D341Med (cell line): ENCODE measurements at places on chromosomes 13 and 19.
A peak's percentile ranks its signal among the peaks of the same experiment; 100 is the strongest.

DNA sequence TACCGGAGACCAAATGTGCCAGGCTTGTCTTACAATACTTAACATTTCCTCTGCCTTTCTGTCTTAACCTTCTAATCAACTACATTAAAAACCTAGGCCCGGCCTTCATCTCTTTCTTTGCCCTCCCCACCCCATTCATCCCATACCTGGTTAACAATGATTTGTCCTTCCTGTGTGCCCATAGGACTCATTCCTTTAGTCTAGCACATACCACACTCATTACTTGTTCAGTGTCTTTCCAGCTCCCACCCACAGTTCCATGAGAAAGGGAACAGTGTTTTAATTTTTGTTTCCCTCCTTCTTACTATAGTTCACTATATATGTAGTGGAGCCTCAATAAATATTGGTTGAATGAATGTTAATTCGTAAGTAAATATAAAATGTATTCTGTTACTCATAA is 2.4 kb downstream of the CLN5 start:
- DNase-seq: no peak

GRCh38 chr19:45581576-45581975 is 3.0 kb downstream of the OPA3 start:
- DNase-seq: no peak

GRCh38 chr19:6887316-6887715 is at the start of gene ADGRE1:
ADGRE1 (plus strand) TSS chr19:6887579; CDS start chr19:6887609, 30 bp downstream.
- no peak for DNase-seq

DNA sequence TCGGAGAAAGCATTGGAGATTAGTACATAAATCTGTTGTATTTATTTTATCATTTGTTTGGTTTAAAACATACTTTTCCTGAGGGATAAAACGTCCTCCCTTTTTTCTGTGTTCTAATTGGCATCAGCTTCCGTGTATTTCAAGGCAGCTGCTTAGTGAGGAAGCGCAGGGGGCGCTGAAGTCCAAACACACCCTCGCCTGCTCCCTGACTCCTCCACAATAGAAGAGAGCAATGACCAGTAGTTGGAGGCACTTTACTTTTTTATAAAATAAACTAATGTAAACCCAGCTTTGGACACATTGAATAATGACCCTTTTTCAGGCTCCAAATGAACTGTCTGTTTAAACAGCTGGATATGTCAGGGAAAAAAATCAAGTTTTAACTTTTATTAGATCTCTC is 79.9 kb downstream of the RNASEH2B start:
- DNase-seq: no peak

GRCh38 chr13:27273658-27274425 is 3.2 kb downstream of the RASL11A start:
- DNase-seq: no peak

DNA sequence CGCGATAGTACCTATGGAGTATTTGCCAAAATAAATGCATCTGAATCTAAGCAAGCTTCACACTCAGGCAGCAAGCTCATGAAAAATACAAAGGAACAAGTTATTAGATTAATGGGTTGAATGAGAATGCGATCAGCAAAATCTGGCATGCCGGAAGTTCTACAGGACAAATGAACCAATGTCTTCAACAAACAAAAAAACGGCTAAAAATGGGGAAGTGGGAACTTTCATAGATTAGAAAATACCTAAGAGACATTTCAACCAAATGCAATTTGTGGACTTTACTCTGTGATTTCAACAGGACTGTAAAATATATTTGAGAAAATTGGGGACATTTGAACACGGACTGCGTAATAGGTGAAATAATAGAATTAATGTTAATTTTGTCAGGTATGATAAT is 22.4 kb upstream of the RNASEH2B start:
- DNase-seq: no peak

GRCh38 chr19:1860821-1861598 is 2.4 kb downstream of the KLF16 start:
- no peak for DNase-seq

- DNase-seq: no peak
Observed at GRCh38 chr19:44908836-44909261, 3.3 kb downstream of the APOE start.

- DNase-seq: no peak
Observed at GRCh38 chr13:94548382-94548781, 47.6 kb downstream of the TGDS start.

GRCh38 chr13:98370806-98371515 is 193.9 kb upstream of the RNF113B start:
- DNase-seq: no peak

- no peak for DNase-seq
Observed at GRCh38 chr19:6599866-6600454, 9.0 kb upstream of the CD70 start.

DNA sequence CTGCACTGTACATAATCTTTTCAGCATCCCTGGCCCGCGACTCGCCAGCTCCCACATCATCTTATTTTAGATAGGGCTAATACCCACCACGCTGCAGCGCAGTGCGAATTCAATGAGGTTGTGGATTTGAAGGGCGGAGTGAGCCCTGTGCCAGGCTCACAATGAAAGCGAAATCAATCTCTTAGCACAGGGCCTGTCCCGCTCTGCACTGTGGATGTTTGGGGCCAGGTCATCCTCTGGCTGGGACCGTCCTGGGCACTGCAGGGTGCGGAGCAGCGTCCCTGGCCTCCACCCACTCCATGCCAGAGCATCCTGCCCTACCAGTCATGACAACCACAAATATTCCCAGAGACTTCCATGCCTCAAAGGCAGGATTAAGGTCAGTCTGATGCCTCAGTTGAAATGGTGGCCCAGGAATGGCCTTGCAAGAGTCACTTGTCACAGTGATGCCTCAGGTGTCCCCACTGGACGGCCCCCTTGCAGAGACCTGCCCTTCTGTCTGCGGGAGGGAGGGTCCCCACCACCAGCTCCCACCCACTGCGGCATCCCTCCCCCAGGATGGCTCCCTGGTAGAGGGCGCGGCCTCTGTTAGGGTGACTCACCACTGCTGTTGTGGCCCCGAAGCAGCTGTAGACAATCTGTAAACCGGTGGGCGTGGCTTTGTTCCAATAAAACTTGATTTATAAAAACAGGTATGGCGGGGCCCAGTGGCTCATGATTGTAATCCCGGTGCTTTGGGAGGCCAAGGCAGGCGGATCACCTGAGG is 5.6 kb downstream of the UHRF1 start:
- DNase-seq: no peak

DNA sequence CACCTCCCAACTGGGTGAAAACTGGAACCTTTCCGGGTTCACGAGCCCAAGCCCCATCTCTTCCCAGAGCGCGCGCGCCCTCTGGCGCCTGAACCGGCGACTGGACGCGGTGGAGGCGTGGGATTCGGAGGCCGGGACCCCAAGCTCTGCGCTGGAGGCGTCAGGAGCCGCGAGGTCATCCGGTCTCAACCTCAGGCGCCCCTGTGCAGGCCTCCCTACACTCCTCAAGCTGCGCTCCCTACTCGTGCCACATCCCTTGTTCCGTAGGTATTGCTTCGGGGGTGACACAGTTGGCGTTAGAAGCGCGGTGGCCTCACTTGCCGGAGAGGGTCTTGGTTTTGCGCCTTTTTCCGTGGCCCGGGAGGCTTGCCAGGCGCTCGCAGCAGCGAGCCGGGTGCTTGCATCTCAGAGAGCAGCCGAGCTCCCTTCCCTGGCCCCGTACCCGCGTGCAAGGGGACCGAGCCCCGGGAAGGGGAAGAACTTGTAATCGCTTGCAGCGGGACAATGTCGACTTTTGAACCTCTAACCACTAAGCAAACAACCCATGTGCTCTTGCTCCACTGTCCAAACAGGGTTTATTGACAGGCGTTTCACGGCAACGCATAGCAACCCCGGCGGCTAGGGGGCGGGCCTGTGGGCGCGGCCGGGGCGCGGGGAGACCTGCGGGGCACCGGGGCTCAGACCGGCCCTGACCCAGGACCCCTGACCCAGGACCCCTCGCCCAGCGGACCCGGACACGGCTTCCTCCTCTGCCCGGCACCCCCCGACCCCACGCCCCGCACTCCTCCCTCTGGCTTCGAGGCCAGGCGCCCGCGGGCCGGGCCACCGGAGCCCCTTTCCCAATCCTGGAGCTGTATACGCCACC is 8.5 kb downstream of the CDX2 start:
- DNase-seq: no peak

DNA sequence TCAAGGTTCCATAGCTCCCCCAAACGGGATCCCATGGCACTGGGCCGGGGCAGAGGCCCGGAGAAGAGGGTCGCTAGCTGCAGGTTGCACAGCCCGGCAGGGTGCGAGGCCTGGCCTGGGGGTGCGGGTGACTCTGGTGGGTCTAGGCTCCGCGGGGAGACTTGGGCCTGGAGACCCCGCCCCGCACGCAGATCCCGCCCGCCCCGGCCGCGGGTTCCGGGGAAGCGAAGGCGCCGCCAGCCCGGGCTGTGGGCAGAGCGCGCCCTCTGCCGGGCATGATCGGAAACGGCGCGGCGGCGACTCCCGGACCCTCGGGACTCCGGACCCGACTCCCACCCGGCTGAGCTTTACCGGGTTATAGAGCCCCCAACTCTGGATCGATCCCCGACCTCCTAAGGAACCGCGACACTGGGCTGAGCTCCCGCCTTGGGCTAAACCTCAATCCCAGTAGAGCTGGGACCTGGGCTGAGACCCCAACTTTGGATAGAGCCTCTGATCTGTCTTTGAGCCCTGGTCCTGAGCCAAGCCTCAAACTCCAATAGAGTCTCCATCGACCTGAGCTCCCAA is 3.1 kb upstream of the TNFAIP8L1 start:
- peak; percentile 90 for DNase-seq

- no peak for DNase-seq
Observed at GRCh38 chr13:110525328-110526319, 35.9 kb downstream of the RAB20 start.

DNA sequence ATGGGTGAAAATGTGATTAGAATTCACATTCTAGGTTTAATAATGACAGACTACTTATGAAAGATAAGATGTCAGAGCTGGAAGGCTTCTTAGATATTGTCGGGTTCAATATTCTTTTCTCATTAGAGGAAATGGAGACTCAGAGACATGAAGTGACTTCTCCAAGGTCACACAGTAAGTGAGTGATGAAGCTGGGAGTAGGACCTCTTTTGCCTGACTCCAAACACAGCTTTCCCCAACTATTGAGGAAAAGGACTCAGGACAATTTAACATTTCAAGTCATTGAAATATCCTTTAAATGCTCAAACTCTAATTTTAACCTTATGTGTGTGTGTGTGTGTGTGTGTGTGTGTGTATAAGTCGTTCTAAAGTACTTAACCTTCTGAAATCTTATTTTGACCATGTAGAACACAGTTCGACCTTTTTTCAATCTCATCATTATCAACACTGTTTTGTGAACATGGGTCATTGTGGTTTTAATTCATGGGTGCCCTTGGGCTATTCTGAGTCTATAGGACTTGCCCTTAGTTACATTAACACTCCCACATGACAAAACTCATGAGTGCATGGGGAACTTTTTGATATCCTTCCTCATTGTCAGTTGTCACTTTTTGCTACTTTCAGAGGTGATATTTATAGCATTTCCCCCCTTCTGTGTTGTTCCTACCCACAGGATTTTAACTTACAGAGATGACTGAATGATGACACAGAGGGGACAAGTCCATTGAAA is 53.0 kb downstream of the LRCH1 start:
- DNase-seq: no peak

DNA sequence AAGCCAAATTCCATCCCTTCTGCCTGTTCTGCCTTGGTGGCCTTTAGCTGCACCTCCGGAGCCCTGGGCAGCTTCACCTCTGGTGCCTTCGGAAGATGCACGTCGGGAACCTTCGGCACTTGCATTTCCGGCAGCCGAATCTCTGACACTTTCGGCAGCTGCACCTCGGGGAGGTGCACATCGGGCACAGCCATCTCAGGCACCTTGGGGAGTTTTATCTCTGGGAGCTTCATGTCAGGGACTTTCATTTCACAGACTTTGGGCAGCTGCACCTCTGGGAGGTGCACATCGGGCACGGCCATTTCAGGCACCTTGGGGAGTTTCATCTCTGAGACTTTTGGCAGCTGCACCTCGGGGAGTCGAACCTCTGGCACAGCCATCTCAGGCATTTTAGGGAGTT is 6.0 kb upstream of the HIPK4 start:
- no peak for DNase-seq
